ENCODE measurements at places on chromosomes 6 and 20.

GRCh38 chr6:108798670-108799353, 49.4 kb upstream of the ARMC2 start:
- peak; percentile 17 for DNase-seq

DNA sequence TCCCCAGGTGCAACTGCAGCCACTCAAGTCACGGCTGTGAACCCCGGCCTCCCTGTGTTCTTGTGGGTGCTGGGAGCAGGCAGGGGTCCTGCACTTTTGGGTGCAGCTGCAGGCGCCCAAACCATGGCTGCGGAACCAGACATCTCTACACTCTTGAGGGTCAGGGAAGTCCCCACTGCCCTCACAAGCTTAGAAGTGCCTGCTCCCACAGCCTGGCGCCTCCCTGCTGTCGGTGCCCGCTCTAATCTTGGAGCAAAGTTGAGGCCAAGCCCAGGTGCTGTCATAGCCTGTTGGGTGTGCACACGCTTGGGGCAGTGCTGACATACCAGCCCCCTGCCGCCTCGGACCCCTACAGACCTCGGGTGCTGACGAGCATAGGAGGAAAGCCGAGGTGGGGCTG, 6.2 kb downstream of the DEFB132 start:
- no peak for DNase-seq

GRCh38 chr6:223763-224162, 68.5 kb upstream of the DUSP22 start:
- no peak for DNase-seq

DNA sequence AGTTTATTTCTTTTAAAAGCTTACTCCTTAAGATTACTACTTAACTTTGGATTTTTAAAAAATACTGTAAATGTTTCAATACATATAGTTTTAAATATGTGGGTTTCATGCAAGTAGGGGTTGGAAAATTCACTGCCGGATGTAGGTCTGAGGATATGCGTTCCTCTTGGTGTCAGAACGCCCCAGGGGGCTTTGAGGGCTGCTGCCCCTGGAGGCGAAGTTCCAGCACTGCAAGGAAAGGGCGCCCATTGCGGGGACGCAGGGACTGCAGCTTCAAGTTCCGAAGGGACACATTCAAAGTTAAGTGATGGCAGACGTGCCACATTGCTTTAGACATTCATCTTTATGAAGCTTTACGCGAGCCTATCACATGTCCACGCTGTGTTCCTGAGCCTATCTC, 152.9 kb downstream of the SOD2 start:
- no peak for DNase-seq

DNA sequence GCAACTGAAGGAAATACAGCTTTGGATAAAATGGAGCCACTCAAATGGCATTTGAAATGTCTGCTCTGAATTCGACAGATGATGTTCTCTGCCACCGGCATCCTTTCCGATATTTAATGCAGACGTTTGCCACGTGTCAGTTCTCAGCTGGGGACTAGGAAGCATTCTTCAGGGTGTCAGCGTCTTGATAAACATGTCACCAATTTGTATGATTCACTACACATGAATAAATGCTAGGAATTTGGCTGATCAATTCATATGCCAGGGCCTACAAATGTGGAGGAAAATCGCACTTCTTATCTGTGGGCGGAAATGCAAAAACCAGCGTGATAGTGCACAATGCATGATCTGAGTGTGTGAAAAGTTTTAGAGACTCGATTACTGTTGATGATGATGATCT, 169.5 kb downstream of the SLC24A3 start:
- DNase-seq: no peak

GRCh38 chr6:21333715-21334114, 259.8 kb upstream of the SOX4 start:
- no peak for DNase-seq

- DNase-seq: no peak
Measured at GRCh38 chr6:95629551-95629950, 52.2 kb downstream of the MANEA start.

- DNase-seq: no peak
Measured at GRCh38 chr6:78947529-78947928, 80.2 kb downstream of the IRAK1BP1 start.

- DNase-seq: no peak
Measured at GRCh38 chr20:63697357-63697867, 960 bp downstream of the TNFRSF6B start.

- no peak for DNase-seq
Measured at GRCh38 chr20:15627501-15627903, 945.7 kb downstream of the KIF16B start.
